ENCODE measurements at places on chromosomes 1 and 21.
A peak's percentile ranks its signal among the peaks of the same experiment; 100 is the strongest.

GRCh38 chr1:92901126-92901525, 60.1 kb downstream of the DIPK1A start:
- no peak for DNase-seq

DNA sequence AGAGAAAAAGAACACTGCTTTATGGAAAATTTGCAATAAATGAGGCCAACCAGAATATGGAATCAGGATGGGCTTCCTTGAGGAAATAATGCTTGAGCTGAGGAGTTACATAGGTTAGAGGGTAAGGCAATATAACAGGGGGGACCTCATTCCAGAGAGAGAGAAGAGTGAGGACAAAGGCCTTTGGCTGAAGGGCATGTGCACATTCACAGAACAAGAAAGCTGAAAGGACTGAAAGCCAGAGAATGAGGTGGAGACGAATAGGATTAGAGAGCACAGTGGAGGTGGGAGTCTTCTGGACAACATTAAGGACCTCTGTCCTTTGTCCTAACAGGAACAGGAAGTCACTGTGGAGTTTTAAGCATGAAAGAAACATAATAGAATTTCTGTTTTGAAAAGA, 60.7 kb upstream of the MROH9 start:
- no peak for DNase-seq

DNA sequence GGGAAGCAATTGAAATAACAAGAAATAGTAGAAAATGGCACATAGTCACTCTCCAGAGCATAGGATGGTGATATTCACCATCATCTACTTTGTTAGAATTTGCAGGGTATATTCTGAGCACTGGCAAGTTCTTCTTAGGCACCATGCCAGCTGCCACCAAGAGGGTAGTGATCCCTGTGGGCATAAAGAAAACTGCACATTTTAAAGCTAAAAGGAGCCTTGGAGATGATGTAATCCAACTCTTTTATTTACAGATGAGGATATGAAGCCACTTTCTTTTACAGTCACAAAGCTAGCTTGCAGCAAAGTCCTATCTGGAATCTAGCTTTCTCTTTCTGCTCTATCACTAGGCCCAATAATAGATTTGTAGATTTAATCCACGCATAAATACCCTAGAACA, 69.0 kb downstream of the PTGER3 start:
- no peak for DNase-seq

- peak; percentile 82 for DNase-seq
Measured at GRCh38 chr1:199463521-199464127, 563.9 kb upstream of the NR5A2 start.

DNA sequence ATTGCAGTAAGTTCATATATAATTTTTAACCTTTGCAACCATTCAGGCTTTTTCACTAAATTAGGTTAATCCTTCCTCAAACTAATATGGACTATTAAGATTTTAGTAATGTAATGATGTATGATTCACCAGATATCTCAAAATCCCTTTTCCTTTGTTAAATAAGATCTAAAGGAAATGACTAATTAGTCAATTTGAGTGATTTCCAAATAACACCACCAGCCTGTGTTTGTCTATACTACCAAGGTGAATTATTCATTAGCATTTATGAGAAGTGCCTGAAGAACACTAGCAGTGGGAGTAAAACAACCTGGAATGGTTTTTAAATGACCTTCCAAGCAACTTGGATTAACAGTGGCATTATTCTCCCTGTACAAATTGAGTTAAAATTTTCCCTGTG, 670.6 kb upstream of the PKN2 start:
- DNase-seq = no peak

- DNase-seq = no peak
Measured at GRCh38 chr21:42097860-42098454, 26.8 kb downstream of the UMODL1 start.

DNA sequence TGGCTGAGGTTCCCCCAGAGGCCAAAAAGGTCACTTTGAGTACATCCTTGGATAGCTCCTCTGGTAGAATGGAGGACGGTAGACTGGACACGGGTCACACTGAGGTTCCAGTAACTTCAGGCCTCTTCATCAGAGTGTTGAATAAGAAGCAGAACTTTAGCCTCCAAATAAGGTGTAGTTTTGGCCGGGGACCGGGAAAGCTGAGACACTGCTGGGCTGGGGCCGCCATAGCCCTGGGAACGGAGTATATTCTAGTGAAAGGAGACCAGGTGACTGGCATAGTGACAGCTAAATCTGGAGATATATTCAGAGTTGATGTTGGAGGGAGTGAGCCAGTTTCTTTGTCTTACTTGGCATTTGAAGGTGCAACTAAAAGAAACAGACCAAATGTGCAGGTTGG, 84.1 kb downstream of the EVA1C start:
- no peak for DNase-seq

DNA sequence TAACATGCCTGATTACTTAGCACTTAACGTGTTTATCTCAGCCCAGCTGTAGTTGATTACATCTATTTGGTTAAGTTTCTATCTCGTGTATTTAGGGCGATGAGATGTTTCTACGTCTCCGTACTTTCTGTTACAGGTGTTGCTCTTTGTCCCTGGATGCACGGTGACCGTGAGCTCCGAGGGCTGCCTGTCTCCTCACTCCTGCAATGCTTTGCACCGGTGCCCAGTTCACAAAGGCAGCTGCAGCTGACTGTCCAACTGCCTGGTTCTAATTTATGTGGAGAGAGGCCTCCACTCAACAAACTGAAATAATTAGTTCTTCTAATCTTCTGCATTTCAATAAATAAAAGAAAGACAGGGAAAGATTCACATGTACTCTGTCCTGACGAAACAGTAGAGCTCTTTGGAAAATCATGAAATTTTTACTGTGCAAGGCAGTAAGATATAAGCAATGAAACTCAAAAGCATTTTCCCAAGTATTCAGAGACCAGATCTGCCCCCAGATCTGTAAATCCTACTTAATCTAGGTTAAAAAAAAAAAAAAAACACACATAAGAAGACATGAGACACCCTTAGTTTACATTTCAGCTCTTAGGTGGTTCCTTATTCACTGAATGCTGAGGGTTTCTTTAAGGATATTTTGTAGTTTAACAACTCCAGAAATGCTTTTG, 108.2 kb downstream of the TGFBR3 start:
- DNase-seq = no peak

DNA sequence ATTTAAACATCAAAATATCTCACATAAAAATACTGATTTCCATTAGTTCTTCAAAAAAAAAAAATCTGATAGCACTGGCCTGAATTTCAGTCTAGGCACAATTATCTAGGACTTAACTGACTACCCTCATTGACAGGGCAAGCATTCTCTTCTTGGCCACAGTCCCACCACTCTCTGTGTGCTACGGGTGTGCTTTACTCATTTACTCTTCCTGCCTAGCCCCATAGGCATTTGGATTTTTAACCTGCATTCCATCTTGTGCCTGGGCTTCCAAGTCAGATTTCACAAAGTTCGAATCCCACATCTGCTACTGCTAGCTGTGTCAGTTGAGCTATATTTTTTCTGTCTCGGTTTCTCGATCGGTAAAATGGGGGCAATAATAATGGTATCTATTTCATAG, 38.0 kb downstream of the PTPN14 start:
- no peak for DNase-seq

DNA sequence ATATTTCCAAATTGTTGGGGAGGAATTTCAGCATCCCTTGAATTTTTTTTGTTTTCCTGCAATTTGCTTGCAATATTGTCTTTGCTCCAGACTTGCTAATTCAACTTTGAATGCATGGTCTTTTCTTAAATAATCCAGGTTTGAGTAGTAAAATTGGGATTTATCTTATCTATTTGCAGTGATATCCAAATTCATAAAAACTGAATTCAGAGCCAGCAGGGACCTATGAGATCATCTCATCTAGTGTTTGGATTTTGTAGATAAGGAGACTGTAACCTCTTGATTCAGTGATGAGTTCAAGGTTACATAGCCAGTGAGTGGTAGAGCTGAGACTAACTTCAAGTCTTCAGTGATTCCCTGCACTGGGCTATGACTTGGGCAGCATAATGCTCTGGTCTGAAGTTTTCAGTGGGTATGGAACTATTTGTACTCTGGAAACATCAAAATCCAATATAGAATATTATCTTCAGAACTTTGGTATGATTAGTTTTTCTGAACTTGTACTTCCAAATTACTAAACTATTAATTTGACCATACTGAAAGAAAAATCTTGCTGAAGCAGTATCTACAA, 109.4 kb downstream of the DISP1 start:
- DNase-seq = no peak

GRCh38 chr1:6086762-6087376, 41.2 kb downstream of the KCNAB2 start:
- no peak for DNase-seq

- no peak for DNase-seq
Measured at GRCh38 chr1:151655371-151655770, 43.5 kb downstream of the SNX27 start.

DNA sequence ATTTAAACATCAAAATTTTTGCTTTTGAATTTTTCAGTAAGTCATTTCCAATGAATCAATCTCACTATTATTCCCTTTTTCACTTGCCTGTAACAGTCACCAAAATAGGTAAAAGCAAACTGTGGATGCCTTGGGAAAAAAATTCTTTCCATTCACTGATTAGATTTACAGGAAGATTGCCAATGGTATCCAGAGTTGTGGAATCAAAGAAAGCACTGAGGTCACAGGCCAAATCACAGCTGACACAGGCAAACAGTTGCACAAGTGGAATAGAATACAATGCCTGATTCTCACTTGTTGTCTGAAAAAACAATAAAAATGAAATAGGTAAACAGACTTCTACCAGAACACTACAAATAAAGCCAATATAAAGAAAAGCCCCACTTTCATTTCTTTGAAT, 48.4 kb downstream of the LTN1 start:
- DNase-seq = no peak

Measured in endodermal cell (in vitro differentiated cells).